ENCODE measurements at places on chromosomes 1 and 21. TPM values are rescaled to one million over a fixed set of nuclear protein-coding genes. Genes with fewer than 3 reads are reported as not detected.

KCNK2 gene
- not detected for total RNA-seq

TMEM200B gene
- not detected for total RNA-seq

GABRD gene
- not detected for total RNA-seq

GRCh38 chr1:96992871-96993270, 271.3 kb downstream of the PTBP2 start:
- DNase-seq = no peak

DNA sequence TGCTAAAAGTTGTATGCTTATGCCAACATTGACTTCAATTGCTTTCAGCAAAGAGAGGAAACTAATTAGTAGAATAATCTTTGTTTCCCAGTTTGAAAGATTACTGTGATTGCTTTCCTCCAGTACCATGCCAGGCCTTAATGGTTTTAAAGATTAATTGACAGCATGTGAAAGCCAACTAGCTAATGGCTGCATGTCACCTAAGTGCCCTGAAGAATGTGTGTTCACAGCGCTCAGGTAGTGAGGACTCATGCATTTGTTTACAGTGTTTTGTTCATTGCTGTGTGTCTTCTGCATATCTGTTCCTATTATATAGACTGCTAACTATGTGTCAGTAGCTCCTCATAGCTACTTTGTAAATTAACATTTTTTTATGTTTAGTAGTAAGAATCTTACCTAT, 335.6 kb downstream of the LRRIQ3 start:
- DNase-seq = no peak

DNA sequence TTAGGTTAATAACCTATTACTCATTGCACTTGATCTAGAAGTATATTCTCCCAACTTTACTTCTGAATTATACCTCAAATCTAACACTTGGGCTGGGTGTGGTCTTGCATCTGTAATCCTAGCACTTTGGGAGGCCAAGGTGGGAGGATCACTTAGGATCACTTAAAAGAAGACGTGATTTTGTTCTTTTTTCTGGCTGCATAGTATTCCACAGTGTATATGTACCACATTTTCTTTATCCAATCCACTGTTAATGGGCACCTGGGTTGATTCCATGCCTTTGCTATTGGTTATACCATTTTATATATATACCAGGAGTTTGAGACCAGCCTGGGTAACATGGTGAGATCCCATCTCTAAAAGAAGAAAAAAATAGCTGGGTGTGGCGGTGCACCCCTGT, 48.5 kb upstream of the TSNAX start:
- DNase-seq = no peak

- DNase-seq = no peak
Observed at GRCh38 chr1:95916616-95917015, 682.6 kb downstream of the RWDD3 start.

GRCh38 chr1:183023601-183024316, 539 bp downstream of the LAMC1 start:
- DNase-seq = no peak

GRCh38 chr1:89425056-89425455, 61.2 kb downstream of the GBP6 start:
- DNase-seq = no peak

DNA sequence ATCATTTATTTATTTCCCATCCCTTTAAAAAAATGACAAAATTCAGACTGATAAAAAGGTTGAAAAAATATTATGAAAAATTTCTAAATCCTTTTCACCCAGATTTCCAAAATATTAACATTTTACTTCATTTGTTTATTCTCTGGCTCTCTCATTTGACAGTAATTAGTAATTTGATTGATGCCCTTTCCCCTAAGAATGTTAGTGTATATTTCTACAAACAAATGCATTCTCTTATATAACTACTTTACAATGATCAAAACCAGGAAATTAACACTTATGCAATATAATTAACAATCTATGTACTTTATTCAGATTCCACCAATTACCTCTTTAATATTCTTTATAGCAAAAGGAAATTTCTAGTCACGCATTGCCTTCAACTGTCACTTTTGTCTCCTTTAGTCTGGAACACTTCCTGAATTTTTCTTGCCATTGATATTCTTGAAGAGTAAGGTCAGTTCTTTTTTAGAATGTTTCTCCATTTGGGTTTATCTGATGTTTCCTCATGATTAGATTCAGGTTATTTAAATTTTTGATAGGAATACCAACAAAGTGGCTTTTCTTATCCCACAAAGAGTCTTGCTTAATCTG, 3.9 kb downstream of the CD53 start:
- DNase-seq = no peak

- DNase-seq = no peak
Observed at GRCh38 chr1:200316148-200316803, 93.6 kb downstream of the ZNF281 start.

GRCh38 chr1:2611031-2611501, 21.8 kb downstream of the MMEL1 start:
- no peak for DNase-seq

DNA sequence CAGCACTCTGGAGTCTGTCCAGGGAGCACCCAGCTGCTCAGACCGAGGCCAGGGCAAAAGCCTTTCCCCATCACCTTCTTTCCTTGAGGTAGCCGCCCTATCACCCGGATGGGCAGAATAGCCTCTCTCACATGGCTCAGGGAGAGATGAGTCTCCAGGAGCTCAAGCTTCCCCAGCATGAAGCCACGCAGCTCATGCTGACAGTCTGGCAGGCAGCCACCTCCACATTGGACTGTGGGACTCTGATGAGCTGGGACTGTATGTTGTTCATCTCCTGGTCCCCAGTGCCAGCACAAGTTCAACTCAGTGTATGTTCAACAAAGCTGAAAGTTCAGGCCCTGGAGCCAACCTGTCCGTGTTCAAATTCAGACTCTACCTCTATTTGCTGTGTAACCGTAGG, 75.2 kb upstream of the ZC3H12A start:
- no peak for DNase-seq

DNA sequence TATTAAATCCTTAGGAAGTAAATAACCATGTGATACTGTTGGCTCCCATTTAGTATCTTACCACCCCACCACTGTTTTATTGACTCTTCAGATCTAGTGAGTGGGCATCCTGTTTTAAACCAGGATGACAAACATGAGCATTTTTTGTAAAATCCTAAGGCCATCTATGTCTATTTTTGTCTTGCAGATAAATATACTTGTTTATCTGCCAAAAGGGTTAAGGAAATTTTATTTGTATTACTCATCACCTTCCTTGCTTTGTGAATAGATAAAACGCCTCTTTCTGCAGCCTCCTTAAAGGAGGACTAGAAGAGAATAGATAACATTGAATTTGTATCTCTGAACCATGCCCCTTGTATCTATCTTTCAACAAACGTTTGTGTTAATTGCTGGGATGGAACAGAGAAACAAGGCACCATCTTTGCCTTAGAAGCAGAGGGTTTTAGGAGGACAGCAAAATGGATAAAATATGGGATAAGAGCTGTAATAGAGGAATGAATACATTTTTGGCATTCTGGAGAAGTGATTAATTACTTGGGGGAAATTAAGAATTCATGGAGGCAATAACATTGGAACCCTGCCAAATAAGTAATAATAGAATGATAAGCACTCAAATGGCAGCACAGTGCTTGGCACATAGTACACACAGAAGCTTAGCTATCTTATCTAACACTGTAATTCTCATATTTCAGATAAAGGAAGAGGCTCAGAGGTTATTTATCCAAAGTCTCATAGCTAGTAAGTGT, 14.7 kb downstream of the YTHDF2 start:
- DNase-seq = no peak

DNA sequence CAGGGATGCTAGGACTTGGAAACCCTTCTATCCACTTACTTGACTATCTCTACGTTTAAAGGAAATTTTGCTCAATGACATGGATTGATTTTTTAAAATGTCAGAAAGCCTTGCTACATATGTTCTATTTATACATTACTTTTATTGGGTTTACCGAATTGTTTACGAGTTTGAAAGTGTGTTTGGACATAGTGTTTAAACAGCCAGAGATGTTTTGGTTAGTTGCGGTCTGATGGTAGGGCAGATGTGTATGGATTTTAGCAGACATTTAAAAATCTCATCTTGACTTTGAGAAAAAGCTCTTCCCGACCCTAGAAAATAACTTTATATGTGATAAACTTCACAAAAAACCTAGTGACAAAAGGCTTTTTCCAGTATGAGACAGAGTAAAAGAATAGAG, 513.7 kb downstream of the PLA2G4A start:
- no peak for DNase-seq
